IPS DF 19.7 (cell line): ENCODE measurements at places on chromosomes 5 and 9.

DNA sequence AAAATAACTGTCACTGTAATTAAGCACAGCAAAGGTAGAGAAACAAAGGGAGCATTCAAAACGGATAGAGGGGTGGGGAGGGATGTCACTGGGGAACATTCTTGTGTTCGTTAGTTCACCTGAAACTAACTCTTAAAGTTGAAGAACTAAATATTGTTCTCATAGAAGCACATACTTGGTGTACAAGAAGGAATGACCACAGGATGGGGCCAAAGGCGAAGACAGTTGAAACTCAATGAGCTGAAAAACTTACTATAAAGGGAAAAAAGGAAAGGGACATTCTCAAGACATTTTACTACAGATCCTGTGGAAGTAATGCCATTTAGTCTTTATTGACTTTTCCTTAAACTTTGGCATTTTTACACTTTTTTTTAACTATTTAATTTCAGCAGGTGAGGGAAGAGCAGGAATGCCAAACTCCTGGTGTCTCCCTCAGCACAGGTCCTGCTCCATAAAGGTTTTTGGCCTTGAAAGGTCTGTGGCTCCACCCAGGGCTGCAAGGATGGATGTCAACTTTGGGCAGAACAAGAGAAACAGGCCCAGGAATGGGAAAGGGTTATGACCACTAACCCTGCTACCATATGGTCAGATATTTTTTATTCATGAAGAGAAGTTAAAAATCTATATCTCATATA, 197.6 kb upstream of the RASA1 start:
- DNase-seq = no peak

- DNase-seq = no peak
Measured at GRCh38 chr5:149872351-149873040, 72.1 kb downstream of the PDE6A start.

DNA sequence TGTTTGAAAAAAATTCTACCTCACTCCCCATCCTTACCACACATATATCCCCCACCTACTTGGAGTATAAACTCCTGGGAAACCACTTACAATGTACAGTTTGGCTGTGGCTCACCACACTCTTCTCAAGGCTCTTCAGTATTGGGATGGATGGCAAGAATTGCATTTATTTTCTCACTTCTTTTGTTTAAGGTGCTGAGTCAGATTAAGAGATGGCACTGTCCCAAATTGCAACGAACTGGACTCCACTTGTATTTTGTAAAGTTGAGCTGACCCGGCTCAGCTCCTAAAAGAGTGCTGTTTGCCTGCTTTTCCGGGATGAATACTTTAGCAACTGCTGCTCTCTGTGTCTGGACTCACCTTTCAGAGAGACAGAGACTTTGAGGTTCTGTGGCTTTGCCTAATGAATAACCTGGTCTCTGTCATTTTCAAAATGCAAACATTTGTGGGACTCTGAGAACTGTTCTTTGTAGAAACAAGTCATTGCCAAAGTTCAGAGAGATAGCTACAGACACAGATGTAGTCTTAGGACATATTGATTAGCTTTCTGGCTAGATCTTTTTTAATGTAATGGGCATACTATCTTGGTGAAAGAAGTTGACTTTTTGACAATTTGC, 42.2 kb downstream of the PPP2R2B start:
- no peak for DNase-seq

DNA sequence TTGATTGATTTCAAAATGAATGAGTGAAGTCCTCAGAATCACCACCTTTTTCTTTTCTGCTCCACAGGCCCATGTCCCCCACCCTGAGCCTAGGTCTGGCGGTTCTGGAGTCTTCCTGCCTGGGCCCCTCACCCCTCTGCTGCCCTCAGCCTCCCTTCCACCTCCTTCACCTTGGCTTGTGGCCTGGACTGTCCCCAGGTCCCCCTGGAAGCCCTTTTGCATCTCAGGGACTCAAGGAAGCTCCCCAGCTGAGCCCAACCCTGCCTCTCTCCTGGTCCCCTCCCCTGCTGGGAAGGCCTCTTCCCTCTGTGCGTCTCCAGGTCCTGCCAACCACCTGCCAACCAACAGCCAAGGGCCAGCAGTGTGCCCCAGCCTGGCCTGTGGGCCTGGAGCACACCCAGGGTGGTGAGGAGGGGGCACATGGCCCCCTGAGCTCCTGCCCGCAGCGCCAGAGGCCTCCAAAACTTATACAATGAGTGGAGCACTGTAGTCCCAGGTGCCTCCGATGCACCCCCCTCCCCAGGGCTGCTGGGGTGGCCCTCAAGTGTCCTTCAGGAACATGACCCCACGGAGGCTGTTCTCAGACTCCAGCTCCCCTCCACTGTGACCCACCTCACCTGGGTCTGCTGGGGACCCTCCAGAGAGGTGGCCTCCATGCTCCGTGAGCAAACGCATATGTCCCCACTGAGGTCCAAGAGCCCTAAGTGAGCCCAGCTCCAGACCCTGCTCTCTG, 20.3 kb downstream of the GLT6D1 start:
- no peak for DNase-seq

GRCh38 chr5:157311595-157311994, 45.7 kb downstream of the CYFIP2 start:
- no peak for DNase-seq

DNA sequence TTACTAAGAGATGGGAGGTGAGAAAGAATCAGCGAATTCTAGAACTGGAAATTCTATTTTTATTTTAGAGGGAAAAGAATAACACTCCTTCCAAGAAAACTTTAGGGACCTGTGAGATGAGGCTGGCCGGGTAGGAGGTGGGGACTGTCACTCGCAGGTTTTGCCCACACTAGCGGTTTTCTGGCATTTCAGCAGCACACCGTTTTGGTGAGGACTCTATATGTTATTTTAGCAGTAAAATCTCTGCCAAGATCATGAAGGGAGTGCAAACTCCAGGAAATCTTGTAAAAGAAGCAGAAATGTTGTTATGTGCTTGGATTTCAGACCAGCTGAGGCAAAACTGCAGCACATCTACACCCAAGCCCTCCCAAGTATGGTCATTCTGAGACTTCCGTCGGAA, 470.6 kb downstream of the PSAT1 start:
- DNase-seq = no peak

DNA sequence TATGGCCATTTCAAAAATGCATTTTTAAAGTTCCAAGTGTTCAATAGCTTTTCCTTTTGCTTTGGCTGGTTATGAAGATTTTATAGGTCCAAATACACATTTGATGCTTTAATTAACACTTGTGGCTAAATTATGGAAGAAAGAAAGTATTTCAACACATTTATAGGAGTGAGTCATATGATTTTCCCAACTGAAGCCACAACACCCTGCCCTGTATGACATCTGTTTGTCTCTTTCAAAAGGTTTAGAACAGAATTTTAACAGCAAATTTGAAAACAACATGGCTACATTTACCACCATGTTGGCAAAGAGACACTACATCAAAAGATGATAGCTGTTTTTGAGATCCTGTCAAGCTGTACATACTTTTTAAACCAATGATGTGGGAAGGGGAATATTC, 99.4 kb downstream of the TMEM174 start:
- no peak for DNase-seq

DNA sequence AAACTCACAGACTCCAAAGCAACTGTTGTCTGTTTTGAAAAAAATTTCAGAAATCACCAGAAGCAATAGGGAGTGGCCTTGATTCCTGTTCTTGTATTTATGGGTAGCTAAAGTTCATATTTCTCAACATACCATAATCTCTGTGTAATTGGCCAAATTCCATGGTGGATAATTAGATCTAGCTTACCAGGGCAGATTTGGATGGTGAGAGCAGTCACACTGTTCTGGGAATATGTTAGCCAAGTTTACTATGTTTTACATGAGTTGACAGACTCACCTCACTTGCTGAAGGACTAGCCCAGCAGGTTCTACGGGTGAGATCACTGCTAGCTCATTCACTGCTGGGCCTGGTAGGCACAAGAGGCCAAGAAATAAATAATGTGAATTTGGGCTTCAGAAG, 32.7 kb upstream of the CDKN2B start:
- no peak for DNase-seq

- DNase-seq = no peak
Measured at GRCh38 chr9:98149422-98149821, 30.4 kb upstream of the TRIM14 start.

GRCh38 chr5:103938146-103938695, 375.6 kb upstream of the NUDT12 start:
- no peak for DNase-seq

DNA sequence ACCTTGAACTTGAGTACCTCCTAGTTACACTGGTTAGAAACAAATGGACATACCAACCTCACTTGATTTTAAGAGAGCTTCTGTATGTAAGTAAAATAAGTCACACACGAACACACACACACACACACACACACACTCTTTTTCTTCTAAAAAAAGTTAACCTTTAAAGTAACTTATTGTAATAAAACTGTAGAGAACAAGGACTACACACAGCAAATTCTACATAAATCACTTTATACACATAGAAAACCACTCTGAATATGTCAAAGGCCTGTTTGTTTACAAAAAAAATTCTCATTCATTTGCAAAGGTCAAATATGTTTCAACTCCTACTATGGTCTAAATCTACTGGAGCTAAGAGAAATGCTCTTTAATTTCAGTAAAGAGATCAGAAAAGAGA, 29.1 kb downstream of the GIN1 start:
- no peak for DNase-seq

GRCh38 chr5:98524773-98525172, 248.7 kb upstream of the RGMB start:
- no peak for DNase-seq

GRCh38 chr9:84170521-84171141, 169.9 kb downstream of the SLC28A3 start:
- DNase-seq = no peak
